Ammon's horn (tissue), 1 donor: ENCODE measurements at places on chromosomes 7 and 10.

GRCh38 chr7:15839416-15840100, 153.1 kb upstream of the MEOX2 start:
- DNase-seq = peak; percentile 11

DNA sequence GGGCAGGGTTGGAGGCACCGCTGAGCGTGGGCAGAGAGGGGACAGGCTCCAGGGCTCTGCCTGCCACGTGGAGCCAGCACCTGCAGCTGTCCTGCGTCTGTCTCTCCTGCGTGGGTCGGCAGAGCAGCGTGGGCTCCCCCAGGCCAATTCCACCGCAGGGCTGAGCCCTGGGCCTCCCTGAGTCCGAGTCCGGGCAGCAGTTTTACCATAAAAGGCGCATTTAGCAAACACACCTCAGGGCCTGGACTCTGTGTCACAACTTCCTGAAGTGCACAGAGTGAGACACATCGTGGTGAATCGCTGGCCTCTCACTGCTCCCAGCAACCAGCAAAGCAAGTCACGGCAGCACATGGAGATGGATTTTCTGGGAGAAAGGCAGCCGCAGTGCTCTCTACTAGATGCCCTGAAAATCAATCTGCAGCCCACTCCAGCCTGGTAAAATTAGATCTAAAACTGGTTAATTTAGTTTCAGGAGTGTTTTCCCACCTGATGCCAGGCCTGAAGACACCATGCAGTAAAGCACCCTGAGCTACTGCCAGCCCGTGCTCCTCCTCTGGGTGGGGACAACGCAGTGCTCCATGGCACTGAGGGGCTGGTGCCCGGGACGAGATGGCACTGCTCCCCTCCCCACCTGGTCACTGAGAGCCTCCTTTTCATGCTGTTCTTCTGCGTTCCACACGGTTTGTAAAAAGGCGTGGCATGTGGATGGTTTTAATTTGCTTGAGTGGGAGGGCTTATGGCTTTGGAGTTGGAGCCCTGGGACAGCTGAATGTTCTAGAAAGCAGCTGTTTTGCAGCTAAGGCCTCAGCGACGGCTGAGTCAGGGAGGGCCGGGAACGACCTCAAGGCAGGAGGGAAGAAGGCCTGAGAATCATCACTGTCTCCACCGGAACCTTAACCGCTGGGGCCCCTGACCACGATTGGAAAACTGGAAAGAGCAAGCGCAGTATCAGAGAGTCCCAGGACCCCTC, 336.9 kb downstream of the ADARB2 start:
- no peak for DNase-seq

DNA sequence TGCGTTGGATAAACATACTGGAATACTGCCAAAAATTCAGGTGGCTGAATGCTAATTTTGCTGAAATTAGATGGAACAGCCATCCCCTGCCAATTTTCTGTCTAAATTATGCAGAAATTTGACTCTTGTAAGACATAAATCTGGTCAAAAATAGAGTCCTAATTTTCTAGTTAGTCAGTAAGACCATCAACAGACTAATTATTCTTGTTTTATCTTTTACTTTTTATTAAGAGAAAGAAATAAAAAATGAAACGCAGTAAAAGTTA, 110.3 kb upstream of the GATA3 start:
- DNase-seq = no peak

DNA sequence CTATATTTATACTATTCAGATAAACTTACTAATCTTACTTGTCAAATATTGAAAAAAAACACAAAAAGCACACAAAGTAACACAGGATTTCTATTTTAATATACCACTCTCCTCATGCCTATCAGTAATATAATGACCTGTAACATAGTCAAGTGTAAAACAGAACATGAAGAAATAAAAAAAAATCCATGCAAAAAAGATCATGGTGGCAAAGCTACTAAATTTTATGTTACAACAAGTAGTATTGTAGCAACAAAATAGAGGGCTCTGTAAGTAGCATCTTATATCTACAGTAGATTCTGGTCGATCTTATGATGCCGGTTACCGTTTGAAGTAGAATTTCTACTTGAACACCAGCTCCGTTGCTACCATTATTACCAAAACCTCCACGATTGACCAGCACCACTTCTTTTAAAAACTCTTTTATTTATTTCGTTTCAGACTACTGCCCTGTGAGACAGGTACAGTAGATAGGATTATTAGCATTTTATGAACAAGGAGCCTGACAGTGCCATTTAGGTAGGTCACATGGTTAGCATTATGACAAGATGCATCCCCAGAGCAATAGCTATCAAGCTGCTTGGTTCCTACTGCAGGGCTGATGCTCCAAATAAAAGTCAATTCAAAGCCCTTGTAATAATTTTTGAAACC, 2.1 kb downstream of the CPED1 start:
- DNase-seq = no peak

- peak; percentile 68 for DNase-seq
Measured at GRCh38 chr10:87053577-87054181, 33.6 kb downstream of the FAM25A start.

DNA sequence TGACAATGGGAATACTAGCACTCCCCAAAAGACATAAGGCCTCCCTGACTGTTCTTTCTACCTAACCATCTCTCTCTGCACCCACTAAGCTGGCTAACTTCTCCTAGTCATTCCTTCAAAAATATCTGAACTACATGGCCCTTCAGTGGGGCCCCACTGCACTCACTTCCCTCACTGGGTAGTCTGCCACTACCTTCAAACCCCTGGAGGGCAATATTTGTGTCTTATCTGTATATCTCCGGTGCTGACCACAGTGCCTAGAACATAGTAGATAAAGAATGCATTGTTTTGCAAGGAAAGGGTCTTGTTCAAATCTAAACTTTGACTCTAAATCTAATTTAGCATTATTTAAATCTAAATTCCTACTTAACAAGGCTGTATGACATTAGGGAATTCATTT, 44.3 kb downstream of the CACUL1 start:
- no peak for DNase-seq

DNA sequence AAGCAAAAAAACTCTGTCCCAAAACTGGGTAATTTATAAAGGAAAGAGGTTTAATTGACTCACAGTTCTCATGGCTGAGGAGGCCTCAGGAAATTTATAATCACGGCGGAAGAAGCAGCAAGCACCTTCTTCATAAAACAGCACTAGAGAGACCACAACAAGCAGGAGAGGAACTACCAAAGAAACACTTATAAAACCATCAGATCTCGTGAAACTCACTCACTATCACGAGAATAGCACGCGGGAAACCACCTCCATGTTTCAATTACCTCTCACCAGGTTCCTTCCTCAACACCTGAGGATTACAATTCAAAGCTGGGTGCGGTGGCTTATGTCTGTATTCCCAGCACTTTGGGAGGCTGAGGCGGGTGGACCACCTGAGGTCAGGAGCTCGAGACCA, 48.5 kb downstream of the PDIA4 start:
- no peak for DNase-seq

- DNase-seq = no peak
Measured at GRCh38 chr10:111724121-111724520, 459.4 kb downstream of the GPAM start.

GRCh38 chr10:79131836-79132631, 63.3 kb downstream of the ZMIZ1 start:
- DNase-seq = no peak

GRCh38 chr10:97538411-97538810, 34.2 kb upstream of the ANKRD2 start:
- no peak for DNase-seq

- no peak for DNase-seq
Measured at GRCh38 chr10:7786430-7786829, 1.4 kb downstream of the KIN start.

- no peak for DNase-seq
Measured at GRCh38 chr10:48487244-48487643, 117.6 kb downstream of the ARHGAP22 start.

GRCh38 chr10:46080886-46081285, 34.8 kb upstream of the MSMB start:
- no peak for DNase-seq

- DNase-seq = no peak
Measured at GRCh38 chr7:53900856-53901528, 641.2 kb upstream of the VSTM2A start.

- DNase-seq = no peak
Measured at GRCh38 chr10:100709146-100710082, 36.0 kb upstream of the PAX2 start.

- no peak for DNase-seq
Measured at GRCh38 chr7:8499128-8499527, 65.7 kb downstream of the NXPH1 start.

GRCh38 chr7:5792792-5793191, 11.3 kb upstream of the RNF216 start:
- DNase-seq = no peak

DNA sequence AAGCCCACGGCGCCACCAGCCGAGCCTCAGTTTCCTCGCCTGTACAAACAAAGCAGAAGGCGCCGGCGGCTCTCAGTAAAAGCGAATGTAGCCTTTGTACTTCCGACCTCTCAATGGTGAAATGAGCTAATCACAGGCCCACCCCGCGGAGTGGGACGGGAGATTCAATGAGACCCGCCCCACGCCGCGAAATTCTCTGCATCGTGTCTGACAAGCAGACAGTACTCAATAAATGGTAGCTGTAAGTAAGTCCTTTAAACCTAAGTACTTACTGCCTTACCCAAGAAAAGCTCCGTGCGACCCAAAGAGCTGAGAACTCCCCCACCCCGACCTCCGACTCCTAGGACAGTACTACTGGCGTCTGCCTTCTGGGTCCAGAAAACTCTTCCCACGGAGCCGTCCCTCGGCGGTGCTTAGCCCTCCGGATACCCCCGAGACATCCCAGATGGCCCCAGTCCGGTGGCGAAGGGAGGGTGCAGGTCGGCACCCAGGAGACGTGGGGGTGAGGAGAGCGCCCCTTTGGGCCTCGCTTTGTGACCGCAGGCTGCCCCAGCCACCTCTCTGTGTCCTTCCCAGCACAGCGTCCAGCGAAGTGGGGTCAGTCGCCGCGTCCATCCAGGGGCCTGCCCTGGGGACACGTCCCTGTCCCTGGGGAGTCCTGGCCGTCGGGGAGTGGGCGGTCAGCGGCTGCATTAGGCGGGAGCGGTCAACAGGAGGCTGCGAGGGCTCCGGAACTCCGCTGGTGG, 972 bp upstream of the CXCL12 start:
- DNase-seq = no peak

DNA sequence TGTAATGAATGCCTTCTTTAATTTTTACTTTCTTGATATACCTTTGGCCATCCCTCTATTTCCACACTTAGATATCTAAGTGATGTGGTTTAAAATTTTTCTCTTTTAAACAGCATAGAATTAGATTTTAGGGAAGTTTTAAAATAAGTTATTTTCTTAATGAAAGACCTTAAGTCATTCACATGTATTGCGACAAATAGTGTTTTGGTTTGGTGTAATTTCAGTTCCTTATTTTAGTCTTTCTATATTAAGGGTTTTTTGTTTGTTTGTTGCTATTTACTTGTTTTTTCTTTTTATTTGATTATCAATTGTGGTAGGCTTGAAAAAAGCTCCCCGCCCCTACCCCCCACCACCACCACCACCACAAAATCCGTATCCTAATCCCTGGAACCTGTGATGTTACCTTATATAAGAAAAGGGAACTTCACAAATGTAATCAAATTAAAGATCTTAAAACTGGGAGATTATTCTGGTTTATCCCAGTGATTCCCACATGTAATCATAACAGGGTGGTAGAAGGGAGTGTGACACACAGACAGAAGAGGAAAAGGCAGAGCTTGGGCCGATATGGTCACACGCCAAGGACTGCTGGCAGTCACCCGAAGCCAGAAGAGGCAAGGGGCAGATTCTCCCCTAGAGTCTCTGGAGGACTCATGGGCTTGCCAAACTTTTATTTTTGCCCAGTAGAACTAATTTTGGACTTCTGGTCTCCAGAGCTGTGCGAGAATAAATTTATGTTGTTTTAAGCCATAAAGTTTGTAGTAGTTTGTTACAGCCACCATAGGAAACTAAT, 149.7 kb downstream of the NPSR1 start:
- DNase-seq = no peak

- peak; percentile 86 for DNase-seq
Measured at GRCh38 chr10:127977357-127978009, 70.6 kb downstream of the PTPRE start.

DNA sequence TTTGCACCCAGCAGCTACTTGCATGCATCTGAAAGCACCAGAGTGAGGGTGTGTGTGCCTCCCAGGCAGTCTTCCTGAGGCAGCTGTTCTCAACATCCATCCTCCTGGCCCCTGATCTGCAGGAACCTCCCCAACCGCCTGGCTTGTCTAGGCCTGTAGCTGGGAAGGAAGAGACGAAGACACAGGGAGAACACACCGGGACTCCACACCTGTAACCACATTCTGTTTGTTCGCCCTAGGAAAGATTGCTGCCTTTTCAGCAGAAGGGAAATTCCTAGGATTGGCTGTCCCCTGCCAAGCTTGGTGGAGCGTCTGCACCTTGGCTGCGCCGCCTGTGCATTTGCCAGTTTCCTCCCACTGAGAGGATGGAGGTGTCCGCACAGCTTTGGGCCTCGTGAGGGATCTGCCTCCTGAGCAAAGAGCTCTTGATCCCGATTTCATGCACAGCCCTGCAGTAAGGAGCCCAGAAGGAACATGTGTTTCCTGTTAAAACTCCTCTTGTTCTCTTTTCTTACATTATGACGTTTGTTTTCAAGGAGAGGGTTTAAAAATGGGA, 154.6 kb downstream of the TPST1 start:
- DNase-seq = peak; percentile 17

GRCh38 chr10:29794776-29795611, 160.2 kb upstream of the SVIL start:
- no peak for DNase-seq

DNA sequence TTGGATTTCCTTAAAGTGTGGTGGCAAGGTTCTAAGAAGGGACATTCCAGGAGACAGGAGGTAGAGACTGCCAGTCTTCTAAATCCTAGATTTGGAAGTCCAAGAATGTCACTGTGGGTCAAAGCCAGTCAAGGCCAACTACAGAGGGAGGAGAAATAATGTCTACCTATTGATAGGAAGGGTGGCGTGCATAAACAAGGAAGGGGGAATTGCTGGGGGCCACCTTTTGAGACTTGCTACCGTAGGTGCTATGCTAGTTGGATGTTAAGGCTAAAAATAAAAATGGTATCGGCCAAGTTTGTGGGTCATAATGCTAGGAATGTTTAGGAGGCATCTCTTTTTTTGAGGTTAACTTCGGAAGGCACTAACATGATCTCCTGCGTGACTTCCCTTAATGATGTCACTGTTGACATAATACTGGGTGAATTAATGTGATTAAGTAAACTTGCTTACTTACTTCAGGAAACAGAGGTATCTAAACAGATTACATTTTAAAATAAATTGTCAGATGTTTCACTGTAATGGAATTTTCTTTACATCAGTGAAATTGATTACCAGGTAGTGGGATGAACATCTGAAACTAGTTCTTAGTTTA, 4.8 kb downstream of the BTRC start:
- no peak for DNase-seq
